CD4-positive, alpha-beta T cell treated with Interleukin-6 at 100 ng/mL for 8 hours (primary cell): ENCODE measurements at places on chromosomes 5 and 9.

GRCh38 chr9:532707-533106 lies 308.8 kb upstream of the DMRT1 start:
- DNase-seq: no peak

- no peak for DNase-seq
Measured at GRCh38 chr5:28914297-28914696, 1875.9 kb upstream of the CDH9 start.

DNA sequence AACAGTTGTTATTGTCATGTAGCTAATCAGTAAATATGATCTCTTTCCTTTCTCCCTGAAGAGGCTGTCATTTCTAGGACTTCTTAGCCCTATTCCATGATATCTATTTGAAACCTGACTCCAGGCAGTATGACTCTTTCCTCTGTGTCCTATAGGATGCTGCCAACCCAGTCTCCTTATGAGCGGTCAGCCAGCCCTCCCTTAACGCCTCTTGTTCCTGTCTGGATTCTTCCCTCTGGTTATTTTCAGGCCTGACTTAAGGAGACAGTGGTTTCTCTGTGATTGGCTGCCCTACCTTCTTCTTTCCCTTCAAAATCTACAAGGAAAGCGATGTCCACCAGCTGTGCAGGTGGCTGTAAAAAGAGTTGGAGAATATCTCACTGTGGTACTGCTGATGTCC lies 19.4 kb upstream of the C5orf63 start:
- no peak for DNase-seq

GRCh38 chr9:83403527-83404238 lies 134.5 kb downstream of the FRMD3 start:
- DNase-seq: no peak

DNA sequence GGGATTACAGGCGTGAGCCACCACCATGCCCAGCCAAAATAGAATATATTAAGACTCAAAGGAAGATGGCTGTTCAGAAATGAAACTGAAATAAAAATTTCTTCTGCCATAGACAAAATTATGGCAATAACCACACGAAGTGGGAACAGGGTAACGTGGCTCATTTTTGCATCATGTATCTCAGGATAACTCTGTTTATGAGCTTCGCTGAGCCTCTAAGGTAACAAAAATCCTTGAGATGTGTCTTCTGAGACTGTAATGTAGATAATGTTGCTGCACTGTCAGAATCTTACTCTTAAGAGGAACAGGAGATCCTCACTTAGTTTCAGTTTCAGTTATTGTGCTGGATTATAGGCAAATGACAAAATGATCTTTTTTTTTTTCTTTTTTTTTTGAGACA lies 153.8 kb downstream of the GOLPH3 start:
- DNase-seq: peak; percentile 5

DNA sequence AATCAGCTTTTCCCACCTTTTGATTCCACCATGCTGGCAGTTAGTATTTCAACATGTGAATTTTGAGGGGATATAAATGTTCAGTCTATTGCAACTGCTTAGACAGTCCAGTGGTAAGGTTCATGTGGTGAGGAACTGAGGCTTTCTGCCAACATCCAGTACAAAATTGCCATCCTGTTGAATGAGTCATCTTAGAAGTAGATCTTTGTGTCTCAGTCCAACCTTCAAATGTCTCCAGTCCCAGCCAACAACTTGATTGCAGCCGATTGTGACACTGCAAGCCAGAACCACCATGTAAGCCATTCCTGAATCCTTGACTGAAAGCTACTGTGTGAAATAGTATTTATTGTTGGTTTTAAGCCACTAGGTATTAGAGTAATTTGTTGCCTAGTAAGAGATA lies 331.5 kb upstream of the GRIN3A start:
- no peak for DNase-seq

- DNase-seq: no peak
Measured at GRCh38 chr5:83321483-83322055, 150.0 kb upstream of the VCAN start.

GRCh38 chr5:142222866-142223558 lies 101.8 kb downstream of the SPRY4 start:
- DNase-seq: no peak

GRCh38 chr9:80158554-80159170 lies 586.9 kb downstream of the TLE4 start:
- no peak for DNase-seq

GRCh38 chr5:56099346-56099745 lies 104.6 kb upstream of the IL6ST start:
- DNase-seq: no peak

- DNase-seq: peak; percentile 66
Measured at GRCh38 chr9:37408933-37409710, 13.4 kb upstream of the GRHPR start.

- DNase-seq: no peak
Measured at GRCh38 chr5:16889203-16889971, 46.7 kb downstream of the MYO10 start.

DNA sequence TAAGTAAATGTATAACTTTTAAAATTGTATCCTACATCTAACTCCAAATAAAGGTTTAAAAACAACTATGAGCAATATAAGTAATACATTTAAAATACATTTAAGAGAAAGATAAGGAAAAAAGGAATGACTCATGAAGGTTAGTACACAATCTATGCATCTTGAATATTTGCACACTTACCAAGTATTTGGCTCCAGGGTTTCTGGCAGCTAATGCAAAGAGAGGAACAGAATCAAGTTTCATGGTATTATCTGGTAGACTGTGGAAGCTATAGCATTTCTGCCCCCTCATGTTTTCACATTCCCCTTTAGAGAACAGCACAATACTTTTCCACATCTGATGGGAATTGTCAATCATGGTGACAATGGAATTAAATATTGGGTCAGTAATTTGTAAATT lies 132.1 kb downstream of the COX7C start:
- DNase-seq: no peak

GRCh38 chr9:101587332-101588043 lies 7.3 kb downstream of the PPP3R2 start:
- DNase-seq: no peak

DNA sequence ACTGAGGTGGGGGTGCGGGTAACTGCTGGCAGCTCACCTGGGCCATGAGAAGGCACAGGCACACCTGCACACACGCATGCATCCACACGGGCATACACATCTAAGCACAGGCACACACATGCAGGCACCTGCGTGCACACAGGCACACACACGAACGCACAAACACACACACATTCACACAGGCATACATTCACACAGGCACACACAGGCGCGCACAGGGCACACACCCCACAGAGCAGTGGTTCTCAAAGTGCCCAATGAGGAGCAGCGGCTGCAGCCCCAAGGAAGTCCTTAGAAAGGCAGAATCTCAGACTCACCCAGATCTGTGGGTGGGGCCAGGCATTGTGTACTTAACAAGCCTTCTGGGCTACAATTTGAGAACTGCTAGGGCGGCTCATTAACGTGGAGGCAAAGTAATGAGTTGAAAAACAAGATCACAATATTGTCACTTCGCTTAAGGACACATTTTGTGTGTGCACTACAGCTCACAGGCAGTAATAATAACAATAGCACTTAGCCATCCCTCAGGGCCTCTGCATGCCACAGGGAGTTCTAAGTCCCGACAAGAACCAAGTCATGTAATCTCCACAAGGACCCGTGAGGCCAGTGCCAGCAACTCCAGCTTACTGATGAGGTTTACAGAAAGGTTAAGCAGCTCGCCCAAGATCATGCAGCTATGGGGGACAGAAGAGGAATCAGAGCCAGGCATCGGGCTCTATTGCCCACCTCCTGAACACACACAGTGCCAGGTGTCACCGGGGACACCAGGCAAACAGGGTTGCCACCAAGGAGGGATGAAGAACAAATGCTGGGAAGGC lies 91.6 kb downstream of the ROR2 start:
- no peak for DNase-seq

GRCh38 chr5:38922199-38922598 lies 76.4 kb downstream of the OSMR start:
- peak; percentile 15 for DNase-seq

DNA sequence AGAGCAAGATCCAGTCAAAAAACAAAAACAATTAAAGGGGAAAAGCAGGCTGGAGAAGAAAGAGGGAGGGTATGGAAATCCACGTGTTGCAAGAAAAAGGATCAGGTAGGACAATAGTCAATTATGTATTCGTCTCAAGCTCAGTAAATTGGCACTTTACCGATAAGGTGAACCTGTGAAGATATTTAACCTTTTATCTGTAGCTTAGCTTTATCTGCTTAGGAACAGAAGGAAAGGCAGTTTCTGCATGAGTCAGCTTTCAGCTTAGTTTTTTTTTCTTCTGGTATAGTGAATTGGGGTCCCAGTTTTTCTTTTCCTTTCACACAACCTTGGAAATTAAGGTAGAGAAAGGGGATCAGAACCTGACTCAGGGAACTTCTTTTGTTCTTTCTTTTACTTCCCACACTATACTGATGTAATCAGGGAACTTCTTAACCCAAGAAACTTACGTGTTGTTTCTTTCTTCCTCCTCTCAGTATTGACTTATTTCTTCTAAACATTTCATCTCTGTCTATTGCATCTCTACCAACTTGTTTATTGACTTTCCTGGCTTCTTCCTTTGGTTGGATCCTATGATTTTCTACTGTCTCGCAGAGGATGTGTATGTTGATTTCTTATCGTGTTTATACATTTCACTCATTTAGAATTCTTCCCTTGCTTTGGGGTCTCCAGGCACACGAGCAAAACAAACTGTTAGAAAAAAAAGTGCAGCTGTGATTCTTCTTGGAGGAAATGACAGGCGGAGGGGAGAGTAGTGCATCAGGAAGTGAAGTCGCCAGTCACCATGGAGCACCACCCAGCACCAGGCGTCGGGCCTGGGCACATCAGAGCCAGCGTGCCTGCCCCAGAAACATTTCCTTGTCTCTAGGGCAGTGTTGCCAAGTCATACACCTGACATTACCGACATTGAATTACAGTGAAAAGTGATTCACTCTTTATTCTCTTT lies 123.0 kb upstream of the LHFPL2 start:
- DNase-seq: no peak

GRCh38 chr5:52878656-52879055 lies 90.9 kb downstream of the ITGA1 start:
- no peak for DNase-seq

DNA sequence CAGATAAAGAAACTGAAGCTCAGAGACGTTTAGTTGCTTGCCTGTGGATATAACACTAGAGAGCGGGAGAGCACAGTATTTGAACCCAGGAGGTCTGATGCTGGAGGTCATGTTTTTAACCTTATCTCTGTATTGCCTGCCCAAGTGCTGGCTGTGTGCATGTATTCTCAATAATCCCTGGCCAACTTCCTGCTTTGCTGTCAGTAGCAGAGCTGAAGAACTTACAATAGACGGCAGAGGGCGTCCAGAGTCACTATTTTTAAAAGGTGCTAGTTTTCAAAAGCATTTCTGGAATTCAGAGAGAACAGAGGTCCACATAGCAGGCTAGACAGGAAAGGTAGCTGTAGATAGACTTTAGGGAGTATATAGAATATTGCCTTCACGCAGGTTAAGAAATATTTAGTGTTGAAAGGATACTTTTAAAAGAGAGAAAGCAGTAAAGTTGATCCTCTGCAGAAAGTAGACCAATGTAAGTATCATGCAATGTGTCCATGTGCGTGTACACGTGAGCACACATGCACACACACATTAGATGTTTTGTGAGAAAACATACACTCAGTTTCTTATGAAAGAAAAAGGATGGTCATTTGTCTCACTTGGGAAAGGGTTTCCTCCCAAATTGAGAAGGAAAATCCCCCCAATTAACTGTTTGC lies 46.3 kb downstream of the PTCD2 start:
- peak; percentile 17 for DNase-seq

DNA sequence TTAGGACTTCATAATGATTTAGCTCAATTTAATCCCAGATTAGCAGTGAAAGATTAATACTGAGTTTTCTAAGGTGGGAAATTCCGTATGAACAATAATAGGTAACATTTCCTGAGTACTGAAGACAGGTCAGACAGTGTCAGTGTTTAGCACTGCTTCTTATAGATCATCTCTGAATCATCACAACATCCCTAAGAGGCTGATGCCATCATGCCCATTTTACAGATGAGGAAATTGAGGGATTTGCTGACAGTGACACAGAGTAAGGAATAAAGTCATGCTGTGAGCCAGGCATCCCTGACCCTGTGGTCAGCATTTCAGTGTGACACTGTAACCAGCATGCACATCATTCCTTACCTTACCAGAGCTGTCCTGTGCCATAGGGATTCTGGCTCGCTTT lies 44.5 kb downstream of the DAPK1 start:
- DNase-seq: no peak

GRCh38 chr9:98356326-98356725 lies 100.9 kb upstream of the TBC1D2 start:
- no peak for DNase-seq

DNA sequence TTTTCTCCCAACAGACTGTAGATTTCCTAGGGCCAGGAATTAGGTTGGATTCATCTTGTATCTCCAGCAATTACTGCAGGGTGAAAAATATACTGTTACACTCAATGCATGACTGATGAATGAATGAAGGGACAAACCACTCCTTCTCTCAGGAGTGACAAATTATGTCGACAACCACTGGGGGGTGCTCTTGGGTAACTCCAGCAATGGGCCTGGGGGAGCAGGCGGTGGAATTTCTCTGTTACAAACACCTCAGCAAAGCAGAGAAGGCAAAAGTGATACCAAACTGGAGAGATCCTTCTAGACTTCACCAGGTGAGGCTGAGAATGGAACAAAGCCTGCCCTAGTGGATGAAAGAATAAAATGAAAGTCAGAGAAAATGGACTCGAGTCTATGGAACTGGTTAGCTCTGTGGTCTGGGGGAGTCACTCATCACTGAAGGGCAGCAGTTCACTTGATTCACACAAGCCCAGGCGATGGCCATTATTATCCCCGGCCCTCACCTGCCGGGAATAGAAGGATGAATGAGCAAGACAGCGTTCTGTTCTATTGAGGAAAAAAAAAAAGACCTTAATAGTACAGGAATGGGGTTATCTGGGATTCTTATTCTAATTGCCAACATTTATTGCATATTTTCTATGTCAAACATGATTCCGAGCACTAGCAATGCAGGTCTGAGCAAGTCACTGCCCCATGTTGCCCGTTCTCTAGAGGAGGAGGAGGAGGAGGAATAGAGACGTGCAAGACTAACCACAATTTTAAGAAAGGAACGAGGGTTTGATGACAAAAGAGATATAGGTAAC lies 341.1 kb downstream of the ASTN2 start:
- DNase-seq: no peak

DNA sequence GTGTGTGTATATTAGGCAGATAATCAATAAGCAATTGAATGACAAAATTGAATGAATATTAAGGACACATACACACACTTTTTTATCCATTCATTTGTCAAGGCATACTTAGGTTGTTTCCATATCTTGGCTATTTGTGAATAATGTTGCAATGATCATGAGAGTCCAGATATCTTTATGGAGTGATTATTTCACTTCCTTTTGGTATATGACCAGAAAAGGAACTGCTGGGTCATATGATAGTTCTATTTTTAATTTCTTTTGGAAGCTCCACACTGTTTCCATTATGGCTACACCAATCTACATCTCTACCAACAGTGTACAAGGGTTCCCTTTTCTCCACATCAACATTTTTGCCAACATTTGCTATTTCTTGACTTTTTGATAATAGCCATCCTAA lies 137.7 kb upstream of the PAPPA start:
- DNase-seq: no peak
